ENCODE measurements at places on chromosomes 7 and 10.

DNA sequence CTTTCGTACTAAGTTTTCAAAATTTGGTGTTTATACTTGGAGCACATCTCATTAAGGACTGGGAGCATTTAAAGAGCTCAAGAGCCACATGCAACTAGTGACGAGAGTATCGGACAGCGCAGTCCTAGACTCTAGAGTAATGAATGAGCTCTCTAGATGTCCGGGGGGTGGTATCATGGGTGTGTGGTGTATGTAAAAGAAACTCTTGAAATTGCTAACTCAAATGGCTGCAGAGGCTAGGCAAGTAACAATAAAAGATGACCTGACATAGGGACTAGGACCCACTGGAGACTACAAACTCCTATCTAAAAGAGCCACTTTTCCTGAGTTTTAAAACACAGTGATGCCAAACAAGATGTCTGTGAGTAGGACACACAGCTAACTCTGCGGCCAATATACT lies 14.0 kb downstream of the MYOZ1 start:
- no peak for DNase-seq

DNA sequence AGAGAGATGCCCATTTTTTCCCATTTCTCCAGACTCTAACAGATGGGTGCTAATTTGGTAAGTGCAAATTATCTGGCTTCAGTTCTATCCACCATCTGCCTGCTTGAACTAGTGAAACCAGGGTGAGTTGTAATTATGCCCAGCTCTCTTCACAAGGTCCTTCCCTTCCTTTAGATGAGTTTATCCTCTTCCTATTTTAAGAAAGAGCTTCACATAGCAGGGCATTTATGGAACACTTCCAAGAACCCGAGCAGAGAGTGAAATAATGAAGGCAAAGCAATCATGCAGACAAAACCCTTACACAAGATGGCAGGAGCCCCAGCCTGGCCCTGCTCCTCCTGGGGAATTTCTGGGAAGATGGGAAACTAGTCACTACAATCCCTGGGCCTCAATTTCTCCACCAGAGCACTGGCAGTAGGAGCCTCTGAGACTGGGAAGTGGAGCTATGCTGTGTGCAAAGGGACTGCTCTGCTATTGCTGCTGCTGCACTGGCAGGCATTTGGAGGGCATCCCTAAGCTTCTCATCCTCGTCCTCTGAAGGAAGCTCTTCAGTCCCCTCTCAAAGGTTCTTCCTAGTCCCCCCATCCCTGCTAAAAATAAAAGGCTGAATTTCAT lies 33.7 kb upstream of the PLXNA4 start:
- DNase-seq = no peak

DNA sequence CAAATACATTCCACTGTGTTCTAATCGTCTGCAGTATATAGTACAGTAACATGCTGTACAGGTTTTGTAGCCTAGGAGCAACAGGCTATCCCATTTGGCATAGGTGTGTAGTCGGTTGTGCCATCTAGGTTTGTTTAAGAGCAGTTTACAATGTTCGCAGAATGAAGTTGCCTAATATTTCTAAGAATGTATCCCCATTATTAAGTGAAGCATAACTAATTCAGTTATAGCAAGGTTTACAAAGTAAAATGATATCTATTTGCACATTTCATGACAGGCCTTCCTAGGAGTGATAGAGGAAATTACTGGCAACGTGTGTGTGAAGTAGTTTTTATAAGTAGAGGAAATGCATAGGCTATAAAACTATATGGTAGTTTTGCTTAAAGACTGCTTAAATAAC lies 4.0 kb downstream of the CREM start:
- no peak for DNase-seq

DNA sequence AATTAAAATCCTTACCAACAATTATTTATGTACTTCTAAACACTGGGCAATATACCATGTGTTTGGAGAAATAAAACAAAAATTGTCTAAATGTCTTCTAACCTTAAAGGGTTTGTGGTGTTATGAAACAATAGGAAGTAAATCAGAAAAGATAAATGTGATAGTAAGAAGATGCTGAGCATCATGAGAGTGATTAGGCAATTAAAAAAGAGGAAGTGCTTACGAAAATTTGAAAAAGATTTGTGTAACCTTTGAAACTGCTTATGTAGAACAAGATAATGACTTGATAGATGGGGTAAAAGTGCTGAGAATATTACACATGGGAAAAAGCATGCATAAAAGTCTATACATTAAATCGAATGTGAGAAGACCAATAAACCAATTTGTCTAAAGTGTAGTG lies 573.4 kb upstream of the CNTNAP2 start:
- no peak for DNase-seq

GRCh38 chr10:25888627-25889026 lies 45.4 kb upstream of the MYO3A start:
- no peak for DNase-seq

- DNase-seq = no peak
Observed at GRCh38 chr7:30069096-30069867, 41.1 kb downstream of the PLEKHA8 start.

- no peak for DNase-seq
Observed at GRCh38 chr10:102918817-102919245, 737 bp downstream of the CNNM2 start.

GRCh38 chr10:68489919-68490318 lies 18.1 kb upstream of the DNA2 start:
- DNase-seq = no peak

DNA sequence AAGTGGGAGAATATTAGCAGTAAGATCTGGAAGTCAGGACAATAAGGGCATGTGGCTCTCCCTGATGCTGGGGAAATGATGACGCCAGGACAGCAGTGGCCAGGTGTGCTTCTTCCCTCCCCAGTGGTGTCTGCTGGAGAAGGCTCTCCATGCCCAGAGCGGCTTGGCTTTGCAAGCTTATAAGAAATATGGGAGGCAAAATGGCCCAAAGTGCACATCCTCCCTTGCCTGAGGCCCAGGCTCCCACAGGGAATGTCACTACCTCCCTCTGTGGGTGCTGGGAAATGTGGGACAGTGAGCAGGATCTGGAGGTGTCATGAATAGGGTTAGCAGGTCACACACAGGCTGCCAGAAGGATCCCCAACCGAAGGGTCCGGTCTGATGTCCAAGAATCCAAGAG lies 17.1 kb upstream of the ZNF488 start:
- DNase-seq = no peak

DNA sequence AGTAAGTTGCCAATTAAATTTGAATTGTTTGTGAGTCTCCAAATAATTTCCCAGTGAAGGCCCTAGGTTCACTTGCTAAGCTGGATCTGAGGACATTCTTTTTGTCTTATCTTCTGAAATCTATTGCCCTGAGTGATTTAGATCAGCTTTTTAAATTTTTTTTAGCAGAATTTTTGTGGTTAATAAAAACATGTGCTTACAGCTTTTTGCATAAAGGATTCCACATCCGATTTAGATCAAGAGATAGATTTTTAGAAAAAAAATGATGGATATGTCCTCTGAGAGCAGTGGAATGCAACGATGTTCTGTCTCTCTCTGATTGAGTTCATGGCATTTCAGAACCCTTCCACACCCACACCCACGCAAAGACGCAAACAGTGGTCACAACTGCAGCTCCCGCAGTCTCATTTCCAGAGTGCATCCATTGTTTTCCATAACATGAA lies 358.8 kb downstream of the SUGCT start:
- peak; percentile 47 for DNase-seq

- DNase-seq = no peak
Observed at GRCh38 chr7:154579711-154580110, 423.2 kb downstream of the PAXIP1 start.

DNA sequence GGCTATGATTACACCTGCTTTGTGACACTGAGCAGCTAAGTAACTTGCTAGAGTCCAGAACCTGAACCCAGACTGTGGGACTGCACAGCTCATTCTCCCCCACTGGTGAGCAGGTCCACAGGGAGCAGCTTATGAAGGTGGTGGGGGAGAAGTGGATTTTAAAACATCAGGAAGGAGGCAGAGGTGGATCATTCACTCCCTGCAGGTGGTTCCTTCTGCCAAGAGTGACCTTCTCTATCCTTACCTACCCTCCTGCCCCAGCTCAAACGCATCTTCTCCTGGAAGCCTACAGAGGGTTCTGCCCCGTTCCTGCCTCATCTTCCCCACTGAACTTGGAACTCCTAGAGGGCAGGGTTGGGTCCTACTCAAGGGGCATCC lies 539 bp upstream of the FAM241B start:
- DNase-seq = no peak

GRCh38 chr10:9743639-9744038 lies 1274.0 kb upstream of the CELF2 start:
- DNase-seq = no peak

DNA sequence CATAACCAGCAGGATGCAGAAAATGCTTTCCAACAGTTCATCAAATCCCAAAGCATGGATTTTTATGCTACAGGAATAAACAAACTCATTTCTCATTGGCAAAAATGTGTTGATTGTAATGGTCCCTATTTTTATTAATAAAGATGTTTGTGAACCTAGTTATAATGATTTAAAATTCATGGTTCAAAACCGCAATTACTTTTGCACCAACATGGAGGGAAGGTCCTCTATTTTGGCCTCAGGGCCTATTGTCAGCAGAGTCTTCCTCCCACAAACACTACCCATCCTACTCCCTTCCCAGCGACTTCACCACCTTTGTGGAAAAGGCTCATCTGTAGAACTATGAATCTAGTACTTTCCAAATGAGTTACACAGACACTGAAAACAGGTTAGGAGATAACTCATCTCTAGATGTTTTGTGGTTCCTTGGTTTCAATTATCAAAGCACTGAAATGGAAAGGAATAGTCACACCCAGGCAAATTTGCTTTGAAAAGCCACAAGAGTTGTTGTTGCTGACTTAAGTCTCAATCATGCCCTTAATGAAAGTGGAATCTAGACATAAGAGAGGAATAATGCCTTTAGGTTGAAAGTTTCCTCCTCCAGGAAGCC lies 59.4 kb upstream of the FRMD4A start:
- DNase-seq = no peak

DNA sequence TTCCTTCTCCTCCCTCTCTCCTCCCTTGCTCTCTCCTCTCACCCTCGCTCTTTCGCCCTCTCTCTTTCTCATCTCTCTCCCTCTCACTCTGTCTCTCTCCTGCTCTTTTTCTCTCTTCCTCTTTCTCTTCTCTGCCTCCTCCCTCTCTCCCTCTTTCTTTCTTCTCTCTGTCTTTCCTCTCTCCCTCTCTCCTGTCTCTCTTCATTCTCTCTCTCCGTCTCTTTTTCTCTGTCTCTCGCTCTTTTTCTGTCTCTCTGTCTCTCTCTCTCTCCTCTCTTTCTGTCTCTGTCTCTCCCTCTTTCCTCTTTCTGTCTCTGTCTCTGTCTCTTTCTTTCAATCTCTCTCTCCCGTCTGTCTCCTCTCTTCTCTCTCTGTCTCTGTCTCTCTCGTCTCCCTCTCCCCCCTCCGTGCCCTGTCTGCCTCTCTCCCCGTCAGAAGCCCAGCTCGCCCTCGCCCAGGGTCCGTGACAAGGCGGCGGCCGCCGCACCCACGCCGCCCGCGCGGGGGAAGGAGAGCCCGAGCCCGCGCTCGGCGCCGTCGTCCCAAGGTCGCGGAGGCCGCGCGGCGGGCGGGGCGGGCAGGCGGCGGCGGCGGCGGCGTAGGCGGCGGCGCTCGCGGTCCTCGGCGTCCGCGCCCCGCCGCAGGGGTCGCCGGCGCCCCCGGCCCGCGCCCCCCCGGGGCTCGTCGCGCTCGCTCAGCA lies 21.3 kb upstream of the HSPB1 start:
- DNase-seq = no peak

DNA sequence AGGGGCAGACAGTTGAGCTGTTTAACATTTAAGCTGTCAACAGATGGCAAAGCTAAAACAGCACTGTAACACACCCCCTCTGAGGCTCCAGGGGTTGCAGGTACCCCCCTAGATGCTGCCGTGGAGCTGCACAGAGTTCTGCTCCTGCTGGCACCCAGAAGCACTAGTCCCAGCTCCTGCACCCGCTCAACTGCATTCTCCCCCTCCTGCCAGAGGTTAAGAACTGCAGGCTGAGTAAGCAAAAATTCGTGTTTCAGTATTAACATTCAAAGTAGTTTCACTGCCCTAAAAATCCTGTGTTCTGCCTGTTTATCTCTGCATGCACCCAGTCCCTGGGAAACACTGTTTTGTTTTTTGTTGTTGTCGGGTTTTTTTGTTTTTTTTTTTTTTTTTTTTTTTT lies 790.8 kb upstream of the KCND2 start:
- no peak for DNase-seq

- DNase-seq = no peak
Observed at GRCh38 chr7:2060701-2061100, 172.0 kb downstream of the MAD1L1 start.

- no peak for DNase-seq
Observed at GRCh38 chr7:115789901-115790300, 240.7 kb downstream of the TFEC start.

GRCh38 chr7:85115006-85115405 lies 71.8 kb downstream of the SEMA3D start:
- DNase-seq = no peak

DNA sequence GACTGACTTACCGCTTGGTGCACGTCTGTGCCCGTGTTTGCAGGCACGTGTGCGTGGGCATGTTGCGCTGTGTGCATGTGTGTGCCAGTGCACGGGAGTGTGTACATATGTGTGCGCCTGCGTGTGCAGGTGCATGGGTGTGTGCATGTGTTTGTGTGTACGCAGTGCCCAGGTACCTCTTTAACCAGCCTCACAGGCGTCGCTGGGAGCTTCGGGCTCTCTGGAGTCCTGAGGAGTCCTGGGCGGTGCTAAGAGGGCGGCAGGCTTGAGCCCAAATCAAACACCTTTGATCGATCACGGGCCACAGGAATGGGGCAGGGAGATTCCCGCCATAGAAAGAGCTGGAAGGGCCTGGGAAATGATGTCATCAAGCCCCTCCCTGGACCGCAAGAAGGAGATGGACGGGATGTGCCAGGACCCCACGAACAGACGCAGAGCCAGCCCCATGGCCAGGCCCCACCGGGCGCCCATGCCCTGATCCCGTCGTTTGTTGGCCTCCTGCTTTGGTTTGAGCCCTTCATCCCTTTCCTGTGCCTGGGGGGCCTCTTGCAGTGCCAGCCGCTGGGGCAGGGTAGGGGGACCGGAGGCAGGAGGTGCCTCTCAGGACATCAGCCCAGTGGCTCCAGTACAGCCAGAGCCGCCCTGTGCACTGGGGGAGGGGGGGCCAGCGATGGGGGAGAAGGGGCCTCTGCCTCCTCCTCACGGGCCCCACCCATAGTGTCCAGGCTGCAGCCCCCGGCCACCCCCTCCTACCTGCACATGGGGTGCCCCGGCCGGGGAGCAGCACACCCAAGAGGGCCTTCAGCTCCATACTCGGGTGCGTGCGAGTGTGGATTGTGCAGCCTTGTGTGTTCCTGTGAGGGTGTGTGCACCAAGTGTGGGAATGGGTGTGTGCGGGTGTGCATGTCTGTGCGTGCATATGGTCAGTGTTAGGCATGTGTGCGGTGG lies 5.8 kb downstream of the KNDC1 start:
- DNase-seq = no peak

DNA sequence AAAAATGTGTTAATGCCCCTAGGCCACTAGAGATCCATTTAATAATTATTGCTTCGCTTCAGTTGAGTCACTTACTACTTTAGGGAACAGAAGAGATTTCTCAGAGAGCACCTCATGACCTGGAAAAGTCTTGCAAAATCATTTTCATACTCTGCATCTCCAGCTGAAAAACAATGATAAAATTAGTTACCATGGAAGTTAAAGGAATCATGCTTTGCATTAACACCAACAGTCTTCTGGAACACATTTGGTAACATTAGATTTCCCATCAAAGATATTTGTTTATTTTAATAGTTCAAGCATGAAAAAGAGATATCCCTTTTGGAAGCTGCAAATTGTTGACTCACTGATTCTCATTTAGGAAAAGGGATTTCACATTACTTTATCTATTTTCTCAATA lies 1.8 kb upstream of the STEAP2 start:
- no peak for DNase-seq

Measured in stromal cell of bone marrow (primary cell).